ENCODE measurements at places on chromosomes 7 and 10.
A peak's percentile ranks its signal among the peaks of the same experiment; 100 is the strongest.

- DNase-seq: no peak
Measured at GRCh38 chr10:116109881-116110280, 163.1 kb downstream of the GFRA1 start.

DNA sequence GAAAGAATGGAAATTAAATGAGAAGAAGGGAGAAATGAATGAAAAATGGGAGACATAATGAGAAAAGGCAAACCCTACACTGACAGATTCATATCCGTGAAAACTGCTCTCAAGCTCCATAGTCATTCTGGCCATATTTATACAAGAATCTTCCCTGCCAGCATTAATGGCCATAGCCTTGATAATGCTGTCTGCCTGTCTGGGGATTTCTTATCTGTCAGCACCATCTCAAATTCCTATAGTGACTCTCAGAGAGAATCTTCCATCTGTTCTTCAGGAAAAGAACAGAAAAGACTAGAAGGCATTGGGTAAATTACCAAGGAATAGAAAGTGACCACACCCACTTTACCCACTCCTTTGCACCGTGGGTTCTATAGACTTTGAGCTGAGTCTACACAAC is 295.9 kb downstream of the PLXNA4 start:
- no peak for DNase-seq

DNA sequence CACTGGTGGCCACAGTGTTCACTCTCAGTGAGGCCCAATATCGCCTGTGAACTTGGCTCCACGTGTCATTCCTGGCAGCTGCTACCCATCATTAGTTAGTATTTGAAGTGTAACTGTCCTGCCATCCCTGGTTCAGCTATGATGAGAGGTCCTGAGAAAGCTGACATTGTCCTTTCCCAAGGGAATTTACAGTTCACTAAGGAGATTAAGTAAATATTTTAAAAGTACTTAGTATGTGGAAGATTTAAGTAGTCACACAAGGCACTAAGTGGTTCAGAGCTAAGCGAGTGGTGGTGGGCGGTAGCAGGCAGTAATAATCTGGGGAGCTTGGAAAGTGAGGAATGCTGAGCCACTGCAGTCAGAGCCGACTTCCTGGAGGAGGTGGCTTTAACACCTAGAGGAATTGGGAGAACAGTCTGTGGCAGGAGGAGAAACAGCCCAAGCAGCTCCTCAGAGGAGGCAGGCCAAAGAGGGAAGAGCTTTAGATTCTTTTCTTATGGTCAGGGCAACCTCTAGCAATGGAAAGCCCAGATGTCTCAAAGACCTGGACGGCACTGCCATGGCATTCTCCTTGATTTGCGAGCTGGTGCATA is 519.7 kb downstream of the LRMDA start:
- no peak for DNase-seq

GRCh38 chr10:19966751-19967150 is 150.5 kb downstream of the PLXDC2 start:
- DNase-seq: no peak

- no peak for DNase-seq
Measured at GRCh38 chr10:10418387-10418786, 599.3 kb upstream of the CELF2 start.

GRCh38 chr7:45259227-45259596 is 101.6 kb downstream of the RAMP3 start:
- no peak for DNase-seq

DNA sequence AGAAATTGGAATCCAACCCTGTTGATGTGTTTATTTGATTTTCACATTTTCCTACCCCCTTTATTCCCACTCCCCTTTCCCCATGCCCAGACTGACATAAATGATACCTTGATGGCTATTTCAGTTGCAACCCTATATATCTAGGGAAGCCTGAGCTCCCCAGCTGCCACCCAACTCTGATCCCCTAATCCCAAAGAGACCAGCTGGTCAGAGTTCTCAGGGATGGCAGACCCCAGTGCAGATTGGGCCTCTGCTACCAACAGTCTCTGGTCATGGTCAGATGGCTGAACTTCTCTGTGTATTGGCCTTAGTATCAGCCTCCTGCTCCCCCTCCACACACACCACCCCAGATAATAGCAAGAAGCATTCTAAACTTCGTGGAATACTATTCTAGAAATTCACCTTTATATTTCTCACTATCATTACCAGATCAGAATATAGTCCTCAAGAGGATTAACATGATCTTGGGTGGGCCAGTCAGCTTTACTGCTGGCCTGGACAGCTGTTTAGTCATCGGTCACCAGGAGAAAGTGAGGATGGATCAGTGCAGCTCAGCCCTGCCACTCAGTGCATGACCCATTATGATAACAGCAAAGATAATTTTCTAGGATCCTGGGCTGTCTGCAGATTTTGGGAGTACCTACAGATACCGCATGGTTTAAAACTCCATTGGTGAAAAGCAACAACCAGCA is 24.5 kb upstream of the BTRC start:
- no peak for DNase-seq

DNA sequence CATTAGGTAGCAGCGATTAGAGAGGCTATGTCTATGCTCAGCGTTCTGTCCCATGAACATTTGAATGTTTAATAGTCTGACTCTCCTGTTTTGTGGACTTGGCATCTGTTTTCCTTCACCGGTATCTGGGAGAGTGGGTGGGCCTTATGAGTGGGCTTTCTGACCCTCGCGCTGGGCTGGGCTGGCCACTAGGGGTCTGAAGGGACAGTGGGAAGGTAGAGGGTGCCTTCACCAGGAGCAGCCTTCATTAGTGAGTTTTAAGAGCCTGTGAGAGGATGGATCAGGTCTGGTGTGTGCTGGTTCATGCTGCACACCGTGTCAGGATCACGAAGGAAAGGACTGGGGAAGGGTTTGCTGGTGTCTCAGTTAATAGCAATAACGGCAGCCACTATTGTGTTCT is 33.4 kb downstream of the DCLRE1A start:
- DNase-seq: no peak

GRCh38 chr10:87862679-87863052 is 667 bp downstream of the KLLN start:
- DNase-seq: no peak

- no peak for DNase-seq
Measured at GRCh38 chr10:125294109-125294508, 133.7 kb upstream of the CTBP2 start.

GRCh38 chr7:84841809-84842208 is 345.0 kb downstream of the SEMA3D start:
- no peak for DNase-seq

DNA sequence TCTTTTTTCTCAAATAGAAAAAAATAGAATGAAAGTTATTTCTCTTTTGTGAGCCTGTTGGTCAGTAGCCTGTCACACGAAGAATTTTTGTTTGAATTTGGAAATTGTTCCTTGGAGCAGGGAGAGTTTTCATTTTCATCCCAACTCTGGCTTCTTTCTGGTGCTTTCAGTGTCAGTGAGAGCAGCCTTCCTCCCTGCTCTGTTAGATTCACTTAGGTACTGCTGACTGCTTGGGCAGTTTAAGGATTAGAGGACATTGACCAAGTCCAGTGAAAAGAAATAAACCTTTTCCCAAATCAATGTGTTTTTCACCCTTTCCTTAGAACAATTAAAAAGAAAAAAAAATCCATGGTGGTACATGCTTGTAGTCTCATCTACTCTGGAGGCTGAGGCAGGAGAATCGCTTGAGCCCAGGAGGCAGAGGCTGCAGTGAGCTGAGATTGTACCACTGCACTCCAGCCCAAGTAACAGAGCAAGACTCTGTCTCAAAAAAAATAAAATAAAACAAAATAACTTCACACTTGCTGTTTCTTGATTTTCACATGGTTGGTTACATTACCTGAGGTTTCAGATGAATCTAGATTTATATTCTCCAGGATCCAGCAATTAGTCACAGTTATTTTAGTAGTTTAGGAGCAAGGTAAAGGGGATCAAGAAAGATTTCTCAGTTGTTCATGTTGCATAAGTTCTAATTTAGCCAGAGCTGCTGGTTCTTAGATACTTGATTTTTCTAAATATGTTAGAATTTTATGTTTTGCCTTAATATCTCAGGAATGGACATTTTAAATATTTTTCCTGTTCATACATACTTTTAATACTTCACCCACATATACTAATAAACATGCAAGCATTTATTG is 63.1 kb downstream of the ZNRF2 start:
- DNase-seq: no peak

GRCh38 chr10:8057636-8058273 is 3.3 kb downstream of the GATA3 start:
- no peak for DNase-seq

DNA sequence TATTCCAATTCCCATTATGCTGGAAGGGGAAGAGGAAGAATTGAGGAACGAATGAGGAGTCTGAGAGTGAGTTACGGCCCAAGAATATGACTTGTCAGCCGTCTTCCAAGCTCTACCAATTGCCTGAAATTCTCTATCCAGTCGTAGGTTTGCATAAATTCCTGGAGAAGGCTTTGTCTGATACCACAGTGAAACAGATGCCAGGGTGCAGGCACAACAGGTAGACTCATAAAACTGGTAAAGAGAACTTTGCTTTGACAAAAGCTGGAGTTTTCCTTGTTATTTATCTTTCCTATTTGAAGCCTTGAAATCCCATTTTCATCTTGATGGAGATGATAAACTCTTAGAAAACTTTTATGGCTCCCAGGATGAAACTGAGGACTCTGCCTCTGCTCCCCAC is 251.2 kb downstream of the KCNMA1 start:
- no peak for DNase-seq

GRCh38 chr7:5567790-5568189 is 144.2 kb upstream of the TNRC18 start:
- no peak for DNase-seq

DNA sequence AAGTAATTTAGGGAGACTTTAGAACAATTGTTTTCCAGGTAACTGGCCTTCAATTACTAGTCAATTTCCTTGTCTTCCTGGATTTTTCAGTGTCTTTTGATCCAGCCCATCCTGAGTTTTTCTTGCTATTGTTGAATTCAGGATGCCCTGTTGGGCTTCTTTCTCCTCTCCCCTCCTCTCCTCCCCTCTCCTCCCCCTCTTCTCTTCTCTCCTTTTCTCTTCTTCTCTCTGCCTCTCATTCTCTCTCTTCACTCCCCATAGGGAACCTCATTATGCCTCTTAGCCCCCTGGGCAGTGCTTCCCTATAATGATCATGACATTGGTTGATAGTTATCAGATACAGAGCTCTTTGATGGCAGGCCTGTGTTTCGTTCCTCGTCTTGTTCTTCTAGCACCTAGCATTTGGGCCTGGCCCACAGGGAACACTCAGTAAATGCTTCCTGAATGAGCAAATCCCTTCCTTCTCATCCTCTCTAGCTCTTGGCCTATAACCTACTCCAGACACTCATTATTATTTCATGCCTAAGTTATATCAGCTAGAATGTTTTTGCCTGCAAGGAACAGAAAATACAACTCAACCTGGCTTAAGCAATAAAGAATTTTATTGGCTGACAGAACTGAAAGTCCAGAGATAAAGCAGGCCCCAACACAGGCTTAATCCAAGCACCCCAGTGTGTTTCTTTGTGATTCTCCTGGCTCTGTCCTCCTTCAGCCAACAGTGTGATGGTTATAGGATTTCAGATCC is 56.8 kb downstream of the CACNB2 start:
- peak; percentile 31 for DNase-seq

GRCh38 chr7:28125431-28126409 is 54.9 kb downstream of the JAZF1 start:
- no peak for DNase-seq

DNA sequence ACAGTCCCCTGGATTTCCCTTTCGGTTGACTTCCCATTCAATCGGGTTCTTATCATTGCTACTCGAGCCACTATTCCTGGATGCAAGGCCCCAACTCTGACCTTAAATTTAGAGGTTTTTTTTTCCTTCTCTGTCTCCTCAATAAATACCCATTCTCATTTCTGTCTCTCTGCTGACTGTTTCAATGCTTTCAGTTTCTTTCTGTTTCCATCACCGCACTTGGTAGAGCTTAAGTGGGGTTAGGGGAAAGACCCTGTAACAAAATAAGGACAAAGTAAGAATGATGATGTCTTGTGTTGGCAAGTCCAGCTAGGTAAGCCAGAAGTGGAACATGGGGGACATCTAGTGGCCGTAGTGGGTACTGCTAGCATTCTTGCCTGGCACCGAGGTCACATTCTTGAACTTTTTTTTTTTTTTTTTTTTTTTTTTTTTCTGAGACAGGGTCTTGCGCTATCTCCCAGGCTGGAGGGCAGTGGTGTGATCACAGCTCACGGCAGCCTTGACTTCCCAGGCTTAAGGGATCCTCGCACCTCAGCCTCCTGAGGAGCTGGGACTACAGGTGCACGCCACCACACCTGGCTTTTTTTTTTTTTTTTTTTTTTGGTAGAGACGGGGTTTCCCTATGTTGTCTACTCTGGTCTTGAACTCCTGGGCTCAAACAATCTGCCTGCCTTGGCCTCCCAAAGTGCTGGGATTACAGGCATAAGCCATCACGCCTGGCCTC is 40.3 kb downstream of the ZC3HC1 start:
- DNase-seq: peak; percentile 75

DNA sequence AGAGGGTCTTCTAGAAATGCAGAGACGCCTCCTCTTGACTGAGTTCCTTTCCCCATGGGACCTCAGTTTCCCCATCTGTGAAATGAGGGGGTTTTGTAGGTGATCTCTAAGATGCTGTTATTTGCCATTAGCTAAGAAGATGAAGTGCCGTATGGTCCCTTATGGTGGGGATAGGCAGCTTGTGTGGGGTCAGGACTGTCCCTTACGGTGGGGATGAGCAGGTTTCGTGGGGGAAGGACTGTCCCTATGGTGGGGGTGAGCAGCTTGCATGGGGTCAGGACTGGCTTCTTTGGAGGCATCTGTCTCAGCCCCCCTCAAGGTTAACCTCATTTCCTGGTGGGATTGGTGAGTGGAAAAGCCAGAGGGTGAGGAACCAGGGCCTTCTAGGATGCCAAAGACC is 148.3 kb upstream of the GPR26 start:
- no peak for DNase-seq

GRCh38 chr7:18535810-18536415 is 40.4 kb downstream of the HDAC9 start:
- no peak for DNase-seq

- no peak for DNase-seq
Measured at GRCh38 chr7:65441010-65441409, 67.4 kb downstream of the ZNF92 start.

GRCh38 chr10:124308811-124309210 is 109.9 kb downstream of the OAT start:
- DNase-seq: no peak

DNA sequence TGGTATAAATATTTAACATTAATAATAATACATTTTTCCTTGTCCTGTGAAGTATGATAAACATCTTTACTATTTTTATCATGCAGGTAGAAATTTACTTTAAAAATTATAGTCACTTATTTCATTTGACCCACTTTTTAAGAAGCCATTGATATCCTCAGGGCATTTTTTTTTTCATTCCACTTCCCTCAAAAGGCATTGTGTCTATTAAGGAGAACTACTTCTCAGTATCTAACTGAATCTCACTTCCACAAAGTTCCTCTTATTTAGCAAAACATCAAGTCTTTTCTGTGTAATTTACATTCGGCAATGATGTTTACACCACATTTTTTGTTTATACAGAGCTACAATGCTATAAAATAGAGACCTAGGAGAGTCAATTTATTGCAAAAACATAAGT is 388.2 kb upstream of the AKR1E2 start:
- DNase-seq: no peak

GRCh38 chr10:95814011-95814727 is 58.2 kb downstream of the ENTPD1 start:
- peak; percentile 49 for DNase-seq
